GM12865 (cell line): ENCODE measurements at places on chromosomes 7 and 10.

DNA sequence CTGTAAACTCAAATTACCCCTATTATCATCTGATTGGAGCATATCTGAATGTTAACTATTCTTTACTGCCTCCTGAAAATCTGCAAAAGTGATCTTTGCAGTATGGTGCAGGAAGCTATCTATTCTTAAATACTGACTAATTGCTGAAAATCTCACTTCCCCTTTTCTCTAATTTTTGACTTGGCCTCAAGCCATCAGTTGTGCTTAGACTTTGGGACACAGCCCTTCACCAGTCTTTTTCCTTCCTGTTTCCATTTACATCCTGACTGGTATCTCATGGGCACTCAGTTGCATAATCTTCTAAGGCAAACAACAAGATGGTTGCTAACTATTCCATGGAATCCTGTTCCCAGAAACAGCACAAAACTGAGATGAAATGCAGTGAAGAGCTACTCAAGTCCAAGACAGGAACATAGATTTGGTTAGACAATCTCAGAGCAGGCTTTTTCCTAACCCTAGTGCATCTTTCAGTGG is 228.5 kb downstream of the SORCS1 start:
- peak; percentile 87 for DNase-seq

DNA sequence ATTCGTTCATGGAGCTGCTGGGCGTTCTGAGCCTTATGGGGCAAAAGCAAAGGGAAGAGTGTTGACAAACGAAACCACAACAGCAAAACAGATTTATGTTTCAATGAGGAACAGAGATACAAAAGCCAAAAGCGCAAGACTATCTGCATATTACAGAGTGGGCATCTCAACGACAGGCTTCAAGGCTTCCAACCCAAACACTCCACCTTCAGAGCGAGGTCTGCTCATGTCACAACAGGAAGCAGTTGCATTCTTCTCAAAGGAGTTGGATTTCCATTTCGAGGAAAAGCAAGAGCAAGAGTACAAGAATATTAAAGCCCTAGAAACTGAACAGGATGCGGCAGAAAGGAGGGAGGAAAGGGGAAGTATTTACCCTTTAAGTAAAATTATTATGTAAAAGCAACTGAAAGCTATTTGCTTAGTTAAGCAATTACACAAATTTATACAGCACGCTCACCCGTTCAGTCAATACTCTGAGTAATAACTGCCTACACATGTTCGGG is 189.3 kb downstream of the ELMO1 start:
- DNase-seq: no peak

- no peak for DNase-seq
These were observed 651 bp upstream of the ARPC1A start for GRCh38 chr7:99325001-99325493.

- DNase-seq: peak; percentile 64
These were observed 1.2 kb downstream of the CALY start for GRCh38 chr10:133335246-133336117.

DNA sequence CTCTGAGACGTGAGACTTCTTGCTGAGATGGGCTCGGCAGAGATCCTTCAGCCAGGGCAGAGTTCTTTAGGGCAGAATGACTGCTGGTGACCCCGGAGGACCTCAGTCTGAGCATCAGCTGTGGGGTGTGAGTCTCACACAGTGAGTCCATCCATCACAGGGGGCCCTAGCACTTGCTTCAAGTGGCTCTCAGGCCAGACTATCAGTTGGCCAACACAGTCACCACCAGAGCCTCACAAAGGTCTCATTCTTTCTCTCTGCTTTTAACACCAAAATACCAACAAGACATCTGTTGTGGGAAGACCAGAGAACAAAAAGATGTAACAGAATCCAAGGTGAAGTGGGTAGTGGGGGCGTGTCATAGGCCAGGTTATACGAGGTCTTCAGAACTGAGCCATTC is 345.6 kb upstream of the NRP1 start:
- no peak for DNase-seq

DNA sequence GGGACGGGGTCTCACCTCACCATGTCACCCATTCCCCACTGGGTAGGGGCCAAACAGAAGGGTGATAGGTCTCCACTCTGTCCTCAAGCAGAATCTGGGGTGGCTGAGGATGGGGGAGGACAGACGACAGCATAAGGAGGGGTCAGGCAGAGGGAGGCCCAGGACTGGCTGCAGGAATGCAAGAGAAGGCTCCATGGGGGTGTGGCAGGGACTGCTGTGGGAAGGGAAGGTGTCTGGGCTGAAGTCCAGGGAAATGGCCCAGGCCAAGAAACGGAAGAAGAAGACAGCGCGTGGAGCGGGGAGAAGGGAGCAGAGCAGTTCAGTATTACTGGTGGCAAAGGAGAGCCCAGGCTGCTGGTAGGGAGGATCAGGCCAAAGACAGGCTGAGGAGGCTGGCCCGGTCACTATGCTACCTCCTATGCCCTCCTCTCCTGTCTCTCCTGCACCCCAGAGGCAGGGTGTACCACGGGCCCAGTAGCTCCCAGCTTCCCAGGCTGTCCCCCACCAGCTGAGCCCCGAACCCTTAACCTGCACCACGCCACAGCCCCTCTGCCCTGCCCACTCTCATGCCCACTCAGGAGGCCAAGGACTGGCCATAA is 60.9 kb downstream of the GRB10 start:
- no peak for DNase-seq
